ENCODE measurements at places on chromosomes 11 and 22.

- no peak for DNase-seq
Measured at GRCh38 chr22:19115628-19116027, 6.6 kb downstream of the DGCR2 start.

DNA sequence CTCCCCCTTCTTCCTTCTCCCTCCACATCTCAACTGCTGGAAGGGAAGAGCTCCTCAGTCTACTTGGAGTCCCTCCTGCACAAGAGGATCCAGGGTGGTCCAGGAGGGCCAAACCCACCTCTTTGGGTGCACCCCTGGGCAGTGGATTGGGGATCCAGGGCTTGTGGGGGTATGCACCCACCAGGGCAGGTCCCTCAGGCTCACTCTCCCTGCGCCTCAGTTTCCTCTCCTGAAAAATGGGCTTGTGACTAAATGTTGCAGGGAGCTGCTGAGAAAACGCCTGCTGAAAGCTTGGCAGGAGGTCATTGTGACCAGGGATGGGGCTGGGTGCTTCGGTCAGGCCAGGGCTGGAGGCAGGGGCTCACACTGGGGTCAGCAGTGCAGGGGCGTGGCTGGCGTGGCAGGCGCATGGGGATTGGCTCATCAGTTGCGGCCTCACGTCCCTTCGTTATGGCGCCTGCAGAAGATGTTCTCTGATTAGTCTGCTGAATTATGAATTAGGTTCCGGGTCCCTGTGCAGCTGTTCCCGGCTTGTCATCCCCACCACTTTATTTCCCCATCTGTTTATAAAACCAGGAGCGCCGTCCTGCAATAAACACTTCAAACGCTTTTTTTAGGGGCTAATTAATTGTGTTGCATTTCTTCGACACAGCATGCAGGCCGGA, 25.7 kb upstream of the CCDC188 start:
- no peak for DNase-seq

DNA sequence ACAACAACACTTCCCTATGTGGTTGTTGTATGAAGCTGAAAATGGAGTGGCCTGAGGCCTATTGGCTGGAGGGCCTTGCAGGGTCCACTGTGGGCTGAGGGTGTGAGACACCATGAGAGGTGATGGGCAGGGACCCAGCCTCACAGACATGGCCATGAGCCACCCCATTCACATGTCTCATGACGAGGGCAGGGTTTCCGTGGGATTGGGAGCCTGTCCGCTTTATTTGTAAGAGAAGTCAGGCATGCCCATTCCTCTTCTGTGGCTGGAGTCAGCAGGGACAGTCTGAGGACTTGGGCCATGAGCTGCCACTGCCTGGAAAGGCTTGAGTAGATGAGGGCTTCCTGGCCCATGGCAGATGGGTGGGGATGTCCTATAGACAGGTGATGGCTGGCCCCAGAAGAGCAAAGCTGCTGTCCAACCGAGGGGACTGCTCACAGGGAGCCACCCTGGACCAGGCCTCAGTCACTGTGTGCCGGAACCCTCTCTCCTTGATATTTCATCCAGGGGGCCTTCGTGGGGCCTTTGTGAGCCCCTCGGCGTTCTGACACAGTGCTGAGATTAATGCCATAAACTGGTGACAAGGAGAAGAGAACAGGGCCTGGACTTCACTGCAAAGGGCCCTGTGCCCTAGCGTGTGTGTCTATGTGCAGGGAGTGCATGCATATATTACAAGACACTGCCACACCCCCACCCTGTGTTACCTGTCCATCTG, 971.9 kb downstream of the BRD1 start:
- no peak for DNase-seq

GRCh38 chr11:64357446-64357845, 1.5 kb upstream of the RPS6KA4 start:
- no peak for DNase-seq

GRCh38 chr11:113045146-113045545, 83.9 kb downstream of the NCAM1 start:
- no peak for DNase-seq

GRCh38 chr11:9849389-9849788, 185.5 kb downstream of the SWAP70 start:
- no peak for DNase-seq

- no peak for DNase-seq
Measured at GRCh38 chr11:64475145-64475544, 115.9 kb upstream of the SLC22A12 start.

GRCh38 chr11:46243796-46244109, 33.7 kb upstream of the CREB3L1 start:
- DNase-seq: no peak

DNA sequence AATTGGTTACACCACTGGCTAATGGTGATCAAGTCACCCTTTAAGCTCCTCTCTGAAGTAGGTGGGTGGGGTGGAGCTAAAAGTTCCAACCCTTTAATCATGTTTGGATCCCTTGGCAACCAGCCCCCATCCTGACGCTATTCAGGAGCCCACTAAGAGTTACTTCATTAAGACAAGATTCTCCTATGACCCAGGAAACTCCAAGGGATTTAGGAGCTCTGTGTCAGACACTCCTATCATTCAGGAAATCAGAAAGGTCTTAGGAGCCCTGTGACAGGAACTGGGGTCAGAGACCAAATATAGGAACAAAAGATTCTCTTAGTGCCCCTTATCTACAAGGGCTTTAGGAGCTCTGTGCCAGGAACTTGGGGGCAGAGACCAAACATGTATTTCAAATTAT, 141.3 kb downstream of the ATG16L2 start:
- no peak for DNase-seq

GRCh38 chr11:69931994-69932910, 113.0 kb upstream of the FGF3 start:
- DNase-seq: no peak

GRCh38 chr11:204587-205109, 2.6 kb downstream of the BET1L start:
- no peak for DNase-seq

Data from omental fat pad (tissue), 4 donors.